ENCODE measurements at places on chromosomes 2 and 18.

GRCh38 chr2:173076581-173077345 lies 1.1 kb downstream of the MAP3K20 start:
- peak; percentile 54 for DNase-seq

- DNase-seq = peak; percentile 39
These were observed 592 bp downstream of the ME2 start for GRCh38 chr18:50879302-50880118.

- DNase-seq = no peak
These were observed 107.7 kb downstream of the UGGT1 start for GRCh38 chr2:128198656-128199055.

- DNase-seq = no peak
These were observed 2.9 kb upstream of the MAB21L4 start for GRCh38 chr2:240898731-240899467.

- no peak for DNase-seq
These were observed 27.9 kb downstream of the RRM2 start for GRCh38 chr2:10150436-10150835.

DNA sequence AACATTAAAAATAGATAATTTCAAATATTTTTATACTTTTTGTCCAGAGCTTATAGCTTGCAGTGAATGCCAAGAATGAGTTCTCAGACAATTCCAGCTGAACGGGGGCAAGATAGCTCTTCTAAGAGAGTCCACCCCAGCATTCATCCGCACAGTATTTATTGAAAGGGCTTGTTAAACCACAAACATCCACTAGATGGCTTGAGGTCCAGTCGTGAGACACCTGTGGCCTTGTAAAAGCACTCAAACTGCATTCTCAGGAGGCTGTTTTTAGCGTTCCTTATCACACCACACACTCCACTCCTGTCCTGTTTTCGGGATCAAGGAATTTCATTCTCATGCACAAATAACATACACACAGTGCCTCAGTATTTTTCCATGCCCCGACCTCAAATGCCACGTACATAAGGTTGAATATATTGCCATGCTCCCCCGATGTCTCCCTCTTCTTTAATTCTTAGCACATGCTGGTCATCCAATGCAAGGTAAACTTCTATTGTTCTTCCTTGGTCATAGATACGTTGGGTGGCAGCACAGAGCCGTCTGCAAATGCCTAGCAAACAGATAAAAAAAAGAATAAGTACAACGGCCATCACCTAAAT lies 47.4 kb downstream of the DNAJC10 start:
- peak; percentile 24 for DNase-seq

- peak; percentile 39 for DNase-seq
These were observed 821 bp upstream of the EPHA4 start for GRCh38 chr2:221572821-221573429.

- no peak for DNase-seq
These were observed 477.5 kb upstream of the MEIS1 start for GRCh38 chr2:65957454-65957853.

DNA sequence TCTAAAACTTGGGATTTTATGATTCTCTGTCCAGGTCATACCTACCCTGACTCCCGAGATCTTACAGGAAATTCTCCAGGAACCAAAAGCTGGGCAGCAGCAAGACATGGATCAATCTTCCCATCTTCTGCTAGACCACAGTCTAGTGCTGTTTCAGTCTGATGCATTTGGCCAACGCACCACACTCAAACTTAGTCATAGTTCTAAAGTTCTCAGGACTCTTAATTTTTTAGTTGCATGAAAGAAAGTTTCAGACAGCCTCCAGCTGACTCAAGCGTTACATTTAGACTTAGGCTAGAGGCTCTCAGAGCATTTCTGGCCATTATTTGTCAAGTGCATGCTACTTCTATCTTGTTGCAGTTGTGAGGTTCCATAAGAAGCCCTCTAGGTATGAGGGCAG lies 230.1 kb upstream of the CCDC150 start:
- no peak for DNase-seq

GRCh38 chr2:219681694-219682300 lies 54.4 kb downstream of the SLC4A3 start:
- peak; percentile 41 for DNase-seq

DNA sequence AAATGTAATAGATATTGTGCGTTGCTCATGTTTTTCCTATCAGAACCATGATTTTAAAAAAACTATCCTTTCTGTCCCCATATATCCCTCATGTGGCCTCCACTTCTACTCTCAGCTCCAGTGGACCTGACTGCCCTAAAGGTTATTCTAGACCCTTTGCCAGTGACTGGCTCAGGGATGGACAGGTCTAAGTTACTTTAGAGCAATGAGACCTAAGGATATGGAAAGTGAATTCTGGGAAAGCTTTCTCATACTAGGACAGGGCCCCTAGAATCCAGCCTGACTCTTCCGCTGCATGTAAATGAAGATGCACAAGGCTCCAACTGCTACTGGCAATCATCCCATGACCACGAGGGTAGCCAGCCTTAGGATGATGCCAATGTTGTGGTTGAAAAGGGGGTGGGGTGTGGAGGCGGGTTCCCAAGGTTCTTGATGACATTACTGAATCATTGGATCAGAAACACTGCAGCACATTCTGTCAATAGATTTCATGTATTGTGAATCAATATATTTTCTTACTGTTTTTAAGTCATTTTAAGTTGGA lies 21.3 kb downstream of the C2orf69 start:
- DNase-seq = peak; percentile 39

- DNase-seq = no peak
These were observed 24.2 kb downstream of the ADI1 start for GRCh38 chr2:3494984-3495666.

GRCh38 chr2:168378960-168379669 lies 77.0 kb upstream of the CERS6 start:
- no peak for DNase-seq

DNA sequence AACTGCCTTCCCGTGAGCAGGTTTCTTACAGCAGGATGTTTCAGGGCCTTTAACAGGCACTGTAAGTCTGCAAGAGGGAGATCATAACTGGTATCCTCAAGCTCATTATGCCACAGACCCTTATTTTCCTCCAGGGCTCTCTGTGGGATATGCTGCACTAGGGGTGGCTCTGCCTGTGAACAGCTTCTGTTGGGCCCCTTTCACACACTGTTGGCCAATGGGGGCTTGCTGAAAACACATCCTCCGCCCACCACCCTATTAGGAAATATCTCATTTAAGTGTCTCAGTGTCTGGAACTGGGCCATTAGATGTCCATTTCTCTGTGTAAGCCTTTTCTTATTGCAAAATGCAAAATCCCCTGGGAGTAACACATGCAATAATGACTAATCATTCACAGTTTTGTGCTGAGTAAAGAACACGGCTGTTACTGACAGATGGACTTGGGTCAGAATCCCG lies 414.3 kb upstream of the HS6ST1 start:
- peak; percentile 98 for DNase-seq

GRCh38 chr2:190190507-190191162 lies 128.1 kb upstream of the MSTN start:
- peak; percentile 62 for DNase-seq

DNA sequence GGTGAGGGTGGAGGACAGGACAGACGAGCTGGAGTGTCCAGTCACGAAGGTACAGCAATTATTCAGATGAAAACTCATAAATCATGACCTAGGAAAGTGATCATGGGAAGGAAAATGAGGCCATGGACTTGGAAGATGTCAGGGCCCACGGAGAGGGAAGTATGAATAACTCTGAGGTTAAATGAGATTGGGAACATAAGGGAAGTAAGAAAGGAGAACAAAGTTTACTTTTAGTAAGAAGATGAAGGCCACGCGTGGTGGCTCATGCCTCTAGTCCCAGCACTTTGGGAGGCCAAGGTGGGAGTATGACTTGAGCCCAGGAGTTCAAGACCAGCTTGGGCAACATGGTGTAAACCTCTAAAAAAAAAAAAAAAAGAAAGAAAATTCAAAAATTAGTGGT lies 56.2 kb downstream of the AQP4 start:
- DNase-seq = no peak

DNA sequence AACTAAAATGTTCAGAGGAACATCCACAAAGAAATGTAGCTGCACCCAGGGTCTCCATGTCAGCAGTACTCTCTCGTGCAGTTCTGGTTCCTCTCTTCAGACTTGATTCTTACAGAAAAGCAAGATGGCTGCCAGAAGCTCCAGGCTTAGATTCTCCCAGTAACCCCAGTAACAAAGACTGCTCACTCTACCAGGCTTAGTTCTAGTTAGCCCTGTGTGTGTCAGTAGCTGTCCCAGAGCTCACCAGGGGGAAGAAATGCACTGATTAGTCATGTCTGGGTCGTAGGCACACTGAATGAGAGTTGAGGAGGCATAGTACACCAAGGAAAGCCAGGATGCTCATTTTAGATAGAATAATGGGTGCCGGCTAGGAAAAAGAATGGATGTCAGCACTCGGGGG lies 395.0 kb upstream of the NRP2 start:
- DNase-seq = peak; percentile 4

- DNase-seq = no peak
These were observed 85.5 kb downstream of the AGPS start for GRCh38 chr2:177478029-177478428.

- DNase-seq = no peak
These were observed 113.4 kb upstream of the PDE1A start for GRCh38 chr2:182540252-182540651.
